ENCODE measurements at places on chromosomes 7 and 10. TPM values are rescaled to one million over a fixed set of nuclear protein-coding genes. Genes with fewer than 3 reads are reported as not detected.
A peak's percentile ranks its signal among the peaks of the same experiment; 100 is the strongest.

DNA sequence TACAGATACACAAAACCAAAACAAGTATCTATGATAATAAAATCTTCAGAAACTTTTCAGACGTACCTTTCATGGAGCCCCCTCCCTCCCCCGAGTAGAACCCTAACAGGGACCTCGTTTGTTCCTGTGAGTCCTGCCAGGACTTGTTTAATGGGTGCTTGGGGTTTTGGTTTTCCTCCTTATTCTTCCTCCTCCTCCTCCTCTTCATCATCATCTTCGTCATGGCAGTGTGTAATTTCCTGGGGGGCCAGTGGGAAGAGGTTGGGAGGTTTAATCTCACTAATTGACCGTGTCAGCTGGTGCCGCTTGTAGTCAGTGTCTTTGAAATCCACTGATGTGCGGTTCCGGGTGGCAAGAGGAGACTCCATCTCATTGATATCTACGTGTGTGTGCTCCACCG, 103.6 kb downstream of the NT5C2 start:
- DNase-seq: no peak

DNA sequence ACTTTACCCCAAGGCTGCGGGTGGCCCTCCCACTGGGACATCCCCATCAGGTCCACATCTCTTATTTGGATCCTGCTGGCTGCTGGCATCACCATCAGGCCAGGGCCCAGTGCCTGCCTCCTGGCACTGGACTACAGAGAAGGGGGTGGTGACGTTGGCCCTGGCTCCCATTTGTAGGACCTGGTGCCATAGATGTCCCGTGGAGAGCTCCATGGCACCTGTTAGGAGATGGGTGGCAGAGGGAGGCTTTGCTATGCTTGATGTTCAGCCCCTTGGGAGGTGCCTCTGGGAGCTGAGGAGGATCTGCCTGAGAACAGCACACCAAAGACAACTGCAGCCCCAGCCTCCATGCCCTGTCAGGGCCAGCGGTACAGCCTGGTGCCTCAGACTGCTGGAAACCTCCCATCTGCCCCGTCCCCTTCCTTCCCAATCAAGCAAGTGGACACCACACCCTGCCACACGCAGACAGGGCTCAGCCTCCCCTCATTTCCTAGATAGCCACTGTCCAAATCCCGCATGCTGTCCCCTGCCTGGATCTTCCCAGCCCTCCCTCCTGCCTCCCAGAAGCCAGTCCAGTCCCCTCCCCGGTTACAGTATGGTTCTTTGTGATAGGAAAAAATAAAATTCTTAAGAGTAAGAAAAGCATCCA, 230.0 kb upstream of the GRB10 start:
- no peak for DNase-seq

DNA sequence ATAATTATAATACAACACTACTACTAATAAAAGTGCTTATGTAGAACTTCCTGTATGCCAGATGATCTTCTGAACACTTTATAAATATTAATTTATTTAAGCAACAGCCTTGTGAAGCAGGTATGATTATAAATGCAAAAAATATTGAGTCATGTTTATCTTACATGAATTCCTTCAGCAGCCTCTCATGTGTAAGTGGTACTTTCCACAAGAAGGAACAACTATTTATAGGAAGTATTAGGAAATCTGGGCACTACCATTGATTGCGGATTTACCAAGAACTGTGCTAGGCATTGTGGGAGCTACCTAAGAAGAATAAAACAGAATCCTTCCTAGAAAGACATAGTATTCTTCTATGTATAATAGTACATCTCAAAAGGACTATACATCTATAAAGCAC, 10.7 kb upstream of the STEAP4 start:
- DNase-seq: no peak

GRCh38 chr10:32943854-32944661, 14.0 kb downstream of the ITGB1 start:
- DNase-seq: no peak

ACSM6 gene
- total RNA-seq: not detected

- DNase-seq: no peak
Observed at GRCh38 chr10:130354573-130354954, 218.4 kb downstream of the GLRX3 start.

OR2A5 gene
- not detected for total RNA-seq

PNLIPRP3 gene
- total RNA-seq: not detected

DNA sequence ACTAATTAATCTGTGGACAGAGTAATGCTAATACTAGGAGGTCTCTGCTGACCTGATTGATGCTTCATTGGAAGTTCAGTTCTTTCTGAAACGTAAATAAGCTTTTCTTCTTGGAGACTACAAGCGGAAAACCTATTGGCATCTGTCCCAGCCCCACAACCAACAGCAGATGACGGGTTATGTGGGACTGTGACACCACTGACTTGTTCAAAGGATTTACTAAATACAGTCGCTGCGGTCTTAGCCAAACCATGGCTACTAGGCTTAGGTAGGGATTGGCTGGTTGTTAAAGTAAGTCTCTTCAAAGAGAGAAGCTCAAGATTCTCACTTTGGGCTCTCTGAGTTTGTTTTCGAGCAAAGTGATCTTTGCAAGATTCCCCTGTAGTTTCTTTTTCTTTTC, 68.3 kb downstream of the HYCC1 start:
- DNase-seq: no peak

- no peak for DNase-seq
Observed at GRCh38 chr7:50655490-50655889, 90.3 kb upstream of the DDC start.

DNA sequence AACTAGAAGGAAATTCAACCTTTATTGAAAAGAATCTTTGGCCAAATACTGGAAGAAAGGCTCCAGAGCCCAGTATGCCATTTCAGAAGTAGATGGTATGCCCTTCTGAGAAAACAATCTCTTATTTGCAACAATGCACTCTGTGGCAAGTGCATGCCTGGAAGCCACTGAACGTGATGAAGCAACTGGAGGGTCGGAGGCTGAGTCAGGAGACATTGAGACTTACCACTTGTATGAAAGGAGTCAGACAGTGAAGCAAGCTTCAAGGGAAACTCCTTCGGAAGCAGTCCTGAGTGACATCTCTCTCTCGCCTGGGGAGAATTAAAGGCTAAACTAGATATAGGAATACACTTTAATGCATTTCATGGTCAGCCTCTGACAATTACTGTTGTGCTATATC, 353.7 kb downstream of the NRG3 start:
- no peak for DNase-seq

SYCE1 gene
- 0.09 TPM for total RNA-seq

TMEM270 gene
- total RNA-seq: not detected

GRCh38 chr10:35027567-35027966, 62.6 kb downstream of the CUL2 start:
- DNase-seq: peak; percentile 58

DNA sequence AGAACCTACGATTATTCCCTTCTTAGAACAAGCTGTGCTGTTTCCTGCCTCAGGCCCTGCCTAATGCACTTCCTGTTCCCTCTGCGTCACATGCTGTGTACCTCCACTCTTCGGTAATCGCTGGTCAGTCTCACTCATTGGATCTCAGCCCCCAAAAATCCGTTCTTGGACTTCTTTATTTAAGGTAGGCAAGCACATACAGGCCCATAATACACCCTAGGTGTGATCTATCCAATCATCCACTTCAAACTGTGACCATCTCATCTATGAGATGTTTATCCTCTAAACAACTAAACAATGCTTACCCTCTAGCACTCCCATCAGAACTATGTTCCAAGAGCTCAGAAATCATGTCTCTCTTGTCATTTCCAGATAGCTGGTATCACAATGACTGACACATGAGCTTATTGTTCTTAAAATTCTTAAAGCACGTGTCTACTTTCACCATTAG, 83.9 kb downstream of the CADPS2 start:
- DNase-seq: no peak

FAM24B gene
- total RNA-seq: 4.3 TPM

DNA sequence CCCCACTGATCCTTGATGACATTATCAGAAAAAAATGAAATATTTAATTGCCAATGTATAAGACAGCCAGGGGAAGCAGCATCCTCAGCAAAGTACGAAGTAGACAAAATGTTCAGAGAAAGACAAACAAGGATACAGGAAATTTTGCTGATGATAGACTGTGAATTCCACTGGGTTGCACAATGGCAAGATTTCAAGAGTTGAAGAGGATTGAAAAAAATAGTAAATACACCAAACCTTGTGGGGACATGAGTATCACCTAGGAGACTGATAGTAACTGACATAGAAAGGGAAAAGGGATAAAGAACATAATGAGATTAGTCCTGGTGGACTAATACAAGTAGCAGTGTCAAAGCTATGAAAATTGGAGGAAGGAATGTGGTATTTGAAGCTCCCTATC, 16.5 kb downstream of the CNOT4 start:
- peak; percentile 15 for DNase-seq

Data from fibroblast of the aortic adventitia (primary cell).